ENCODE measurements at places on chromosomes 1 and 21.

GRCh38 chr21:26185021-26185420, 14.5 kb upstream of the APP start:
- H3K27me3 ChIP-seq, result no peaks in the 10 kb centered on the region
- no peak overlapping the region for H3K27ac ChIP-seq
- no peak for DNase-seq
- H3K4me3 ChIP-seq, result no peak overlapping the region
- H3K4me1 ChIP-seq, result no peaks in the 10 kb centered on the region

- no peak for DNase-seq
- no peak overlapping the region for H3K27ac ChIP-seq
Observed at GRCh38 chr1:230910755-230911117, 42.4 kb upstream of the C1orf198 start.

- H3K36me3 ChIP-seq, result no peaks in the 10 kb centered on the region
- no peaks in the 10 kb centered on the region for H3K27me3 ChIP-seq
- H3K4me1 ChIP-seq, result no peaks in the 10 kb centered on the region
- no peak for DNase-seq
- no peak overlapping the region for H3K27ac ChIP-seq
Observed at GRCh38 chr1:38102636-38103035, 56.0 kb upstream of the POU3F1 start.

DNA sequence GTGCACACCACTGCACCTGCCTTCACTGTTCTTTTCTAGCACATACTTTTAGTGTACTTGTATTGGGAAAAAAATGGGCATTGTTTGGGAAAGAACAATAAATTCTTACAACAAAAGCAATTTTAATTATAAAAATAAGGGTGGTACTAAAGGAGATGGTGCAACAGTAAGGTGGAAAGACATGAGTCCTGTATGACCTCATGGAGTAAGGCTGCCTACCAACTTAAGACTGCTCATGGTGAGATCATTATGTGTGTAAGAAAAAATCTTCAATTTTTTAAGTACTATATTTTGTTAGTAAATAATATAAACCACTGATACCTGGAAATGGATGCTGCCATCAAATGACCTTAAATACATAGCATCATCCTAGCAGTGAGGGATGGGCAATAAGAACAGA, 29.6 kb upstream of the PHGDH start:
- no peaks in the 10 kb centered on the region for H3K4me1 ChIP-seq
- H3K36me3 ChIP-seq, result no peaks in the 10 kb centered on the region
- no peak overlapping the region for H3K4me3 ChIP-seq
- no peaks in the 10 kb centered on the region for H3K27me3 ChIP-seq
- no peak for DNase-seq

DNA sequence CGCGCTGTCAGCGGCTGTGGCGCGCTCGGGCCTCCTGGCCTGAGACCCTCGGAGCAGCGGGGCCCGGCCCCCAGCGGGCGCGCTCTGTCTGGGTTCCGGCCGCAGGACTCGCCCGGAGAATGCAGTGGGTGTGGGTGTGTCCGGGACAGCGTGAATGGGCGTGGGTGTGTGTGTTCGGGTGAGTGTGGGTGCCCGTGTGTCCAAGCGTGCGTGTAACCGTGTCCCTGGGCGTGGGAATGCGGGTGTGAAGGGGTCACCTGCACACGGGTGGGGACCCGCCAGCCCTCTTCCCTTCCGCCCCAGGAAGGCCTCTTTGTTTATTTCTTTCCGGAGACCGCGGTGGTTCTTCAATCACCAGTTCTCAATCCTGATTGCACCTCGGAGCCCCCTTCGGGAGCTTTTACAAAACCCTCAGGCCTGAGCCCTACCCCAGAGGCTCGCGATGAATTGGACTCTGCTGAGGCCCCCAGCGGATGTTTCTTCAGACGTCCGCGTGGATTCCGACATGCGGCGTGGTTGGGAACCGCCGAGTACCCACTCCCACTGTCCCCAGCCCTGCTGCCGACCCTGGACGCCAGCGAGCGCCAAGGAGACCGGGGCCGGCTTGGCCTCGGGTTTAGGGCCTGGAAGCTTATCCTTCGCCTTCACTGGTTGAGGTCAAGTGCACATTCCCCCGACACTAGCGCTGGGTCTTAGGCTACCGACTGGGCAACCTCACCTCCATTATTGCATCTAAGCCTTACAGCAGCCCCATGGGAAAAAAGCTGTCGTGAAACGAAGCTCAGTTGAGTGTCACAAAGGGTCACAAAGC, 19.3 kb downstream of the SERTAD4 start:
- H3K27ac ChIP-seq, result peak overlapping the region; percentile 35
- peak overlapping the region; percentile 62 for H3K4me3 ChIP-seq
- H3K4me1 ChIP-seq, result peaks cover 22% of the 10 kb centered on the region
- peak; percentile 72 for DNase-seq

GRCh38 chr1:63590166-63590560, 3.0 kb upstream of the PGM1 start:
- no peak for DNase-seq
- H3K4me3 ChIP-seq, result no peak overlapping the region
- no peak overlapping the region for H3K27ac ChIP-seq
- H3K36me3 ChIP-seq, result no peaks in the 10 kb centered on the region

GRCh38 chr21:25191141-25191540, 416.1 kb downstream of the MRPL39 start:
- H3K36me3 ChIP-seq, result no peaks in the 10 kb centered on the region
- DNase-seq, result no peak
- H3K27me3 ChIP-seq, result no peaks in the 10 kb centered on the region
- H3K27ac ChIP-seq, result no peak overlapping the region
- H3K4me1 ChIP-seq, result no peaks in the 10 kb centered on the region
- H3K4me3 ChIP-seq, result no peak overlapping the region
